Activated CD4-positive, alpha-beta T cell treated with anti-CD3 and anti-CD28 coated beads for 48 hours (primary cell): ENCODE measurements at places on chromosomes 13 and 19.

- no peak for DNase-seq
Observed at GRCh38 chr19:2588081-2588777, 112.3 kb downstream of the GADD45B start.

DNA sequence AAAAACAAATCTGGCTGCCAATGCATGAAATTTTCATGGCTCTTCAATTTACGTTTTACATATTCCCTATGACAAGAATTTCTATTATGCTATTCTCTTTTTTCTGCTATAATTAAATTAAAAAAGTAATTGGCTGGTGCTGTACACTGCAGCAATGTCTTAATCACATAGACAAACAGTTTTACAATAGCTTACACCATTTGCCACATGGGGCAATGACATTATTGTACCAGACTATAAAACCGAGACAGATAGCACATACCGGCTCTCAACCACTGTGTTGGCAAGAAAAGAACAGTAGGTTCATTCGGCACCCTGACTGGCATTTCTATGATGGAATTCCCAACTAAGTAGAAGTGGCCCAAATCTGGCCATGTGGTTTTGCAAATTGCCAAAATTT, 67.7 kb downstream of the DACH1 start:
- DNase-seq, result no peak

- no peak for DNase-seq
Observed at GRCh38 chr19:14871619-14872230, 14.2 kb downstream of the OR7A17 start.

- no peak for DNase-seq
Observed at GRCh38 chr13:43343645-43344044, 320.3 kb downstream of the DNAJC15 start.

DNA sequence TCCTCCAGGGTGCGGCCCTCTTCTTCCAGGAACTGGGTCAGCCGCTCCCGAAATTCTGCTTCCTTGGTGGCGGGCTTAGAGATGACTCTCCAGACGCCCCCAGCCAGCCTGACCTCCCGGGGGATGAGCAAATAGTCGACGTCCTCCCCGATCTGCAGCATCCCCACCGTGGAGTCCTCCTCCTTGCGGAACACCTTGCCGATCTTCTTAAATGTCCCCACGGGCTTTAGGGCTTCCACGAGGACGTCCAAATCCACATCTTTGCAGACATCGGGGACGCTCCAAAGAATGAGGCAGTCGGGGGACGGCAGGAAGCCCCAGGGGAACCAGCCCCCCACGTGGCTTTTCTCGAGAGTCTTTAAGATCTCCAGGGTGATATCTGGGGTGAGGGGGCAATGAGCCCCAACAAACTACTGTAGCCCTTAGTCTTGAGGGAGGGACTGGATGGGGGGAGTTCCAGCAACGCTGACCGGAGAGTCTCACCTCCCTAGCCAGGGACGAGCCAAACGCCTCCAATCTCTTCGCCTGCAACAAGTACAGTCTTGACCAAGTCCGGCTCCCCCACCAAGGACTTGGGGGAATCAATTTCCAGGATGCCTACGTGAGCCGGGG, 608 bp downstream of the CCDC8 start:
- no peak for DNase-seq

DNA sequence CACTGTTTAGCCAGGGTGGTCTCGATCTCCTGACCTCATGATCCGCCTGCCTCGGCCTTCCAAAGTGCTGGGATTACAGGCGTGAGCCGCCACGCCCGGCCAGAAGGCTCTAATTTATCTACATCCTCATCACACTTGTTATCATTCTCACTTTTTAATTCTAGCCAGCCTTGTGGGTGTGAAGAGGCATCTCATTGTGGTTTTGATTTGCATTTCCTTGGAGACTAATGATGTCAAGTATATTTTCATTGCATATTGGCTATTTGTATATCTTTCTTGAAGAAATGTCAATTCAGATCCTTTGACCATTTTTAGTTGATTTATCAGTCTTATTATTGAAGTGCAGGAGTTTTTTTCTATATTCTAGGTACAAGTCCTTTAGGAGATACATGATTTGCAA, 27.7 kb upstream of the HIF3A start:
- DNase-seq, result no peak

GRCh38 chr13:30340331-30341250, 33.2 kb upstream of the KATNAL1 start:
- no peak for DNase-seq

- no peak for DNase-seq
Observed at GRCh38 chr19:45137179-45137761, 23.5 kb downstream of the NKPD1 start.

DNA sequence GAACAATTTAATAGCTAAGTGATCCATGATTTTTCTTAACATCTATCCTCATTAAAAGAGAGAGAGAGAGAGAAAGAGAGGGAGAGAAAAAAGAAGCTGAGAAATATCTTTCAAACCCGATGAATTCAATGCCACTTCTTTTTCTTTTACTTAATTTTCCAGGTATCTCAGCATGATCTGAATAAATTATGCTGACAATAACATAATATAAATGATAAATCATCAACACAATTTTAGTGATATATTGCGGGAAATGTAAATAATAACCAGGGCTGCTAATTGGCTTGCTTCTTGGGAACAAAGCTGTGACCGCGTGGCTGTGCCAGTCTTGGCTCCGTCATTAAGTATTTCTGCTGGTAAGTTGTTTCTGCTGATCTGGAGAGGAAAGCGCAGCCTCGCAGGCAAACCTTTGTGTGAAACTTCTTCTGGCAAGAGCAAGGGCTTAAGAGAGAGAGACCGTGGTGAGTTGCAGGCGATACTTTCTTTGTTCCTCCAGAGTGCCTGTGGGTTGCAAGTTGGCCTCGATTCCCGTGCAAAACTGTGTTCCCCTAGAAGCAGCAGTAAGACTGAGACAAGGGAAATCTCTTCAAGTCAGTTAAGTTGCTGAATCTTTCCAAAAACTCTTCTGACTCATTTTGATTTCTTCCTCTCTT, 489.1 kb upstream of the TSHZ3 start:
- DNase-seq, result no peak

DNA sequence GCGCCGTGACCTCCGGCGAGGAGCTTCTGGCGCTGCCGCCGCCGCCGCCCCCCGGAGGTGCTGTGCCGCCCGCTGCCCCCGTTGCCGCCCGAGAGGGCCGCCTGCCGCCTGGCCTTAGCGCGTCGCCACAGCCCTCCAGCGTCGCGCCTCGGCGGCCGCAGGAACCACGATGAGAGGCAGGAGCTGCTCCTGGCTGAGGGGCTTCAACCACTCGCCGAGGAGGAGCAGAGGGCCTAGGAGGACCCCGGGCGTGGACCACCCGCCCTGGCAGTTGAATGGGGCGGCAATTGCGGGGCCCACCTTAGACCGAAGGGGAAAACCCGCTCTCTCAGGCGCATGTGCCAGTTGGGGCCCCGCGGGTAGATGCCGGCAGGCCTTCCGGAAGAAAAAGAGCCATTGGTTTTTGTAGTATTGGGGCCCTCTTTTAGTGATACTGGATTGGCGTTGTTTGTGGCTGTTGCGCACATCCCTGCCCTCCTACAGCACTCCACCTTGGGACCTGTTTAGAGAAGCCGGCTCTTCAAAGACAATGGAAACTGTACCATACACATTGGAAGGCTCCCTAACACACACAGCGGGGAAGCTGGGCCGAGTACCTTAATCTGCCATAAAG, 4.8 kb downstream of the PDX1 start:
- DNase-seq, result no peak

- DNase-seq, result peak; percentile 55
Observed at GRCh38 chr13:26011996-26012821, 39.6 kb downstream of the SHISA2 start.

GRCh38 chr19:5542665-5543064, 25.1 kb downstream of the TINCR start:
- no peak for DNase-seq

DNA sequence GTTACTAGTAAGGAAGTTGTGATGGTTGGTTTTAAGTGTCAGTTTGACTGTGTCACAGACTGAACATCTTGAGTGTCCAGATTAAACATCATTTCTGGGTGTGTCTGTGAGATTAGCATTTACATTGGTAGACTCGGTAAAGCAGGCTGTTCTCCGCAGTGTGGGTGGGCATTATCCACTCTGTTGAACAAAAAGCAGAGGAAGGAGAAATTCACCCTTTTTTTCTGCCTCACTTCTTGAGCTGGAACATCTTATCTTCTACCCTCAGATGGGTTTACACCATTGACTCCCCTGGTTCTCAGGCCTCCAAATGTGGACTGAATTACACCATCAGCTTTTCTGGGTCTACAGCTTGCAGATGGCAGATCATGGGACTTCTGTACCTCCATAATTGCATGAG, 63.7 kb upstream of the ZDHHC20 start:
- DNase-seq, result no peak

DNA sequence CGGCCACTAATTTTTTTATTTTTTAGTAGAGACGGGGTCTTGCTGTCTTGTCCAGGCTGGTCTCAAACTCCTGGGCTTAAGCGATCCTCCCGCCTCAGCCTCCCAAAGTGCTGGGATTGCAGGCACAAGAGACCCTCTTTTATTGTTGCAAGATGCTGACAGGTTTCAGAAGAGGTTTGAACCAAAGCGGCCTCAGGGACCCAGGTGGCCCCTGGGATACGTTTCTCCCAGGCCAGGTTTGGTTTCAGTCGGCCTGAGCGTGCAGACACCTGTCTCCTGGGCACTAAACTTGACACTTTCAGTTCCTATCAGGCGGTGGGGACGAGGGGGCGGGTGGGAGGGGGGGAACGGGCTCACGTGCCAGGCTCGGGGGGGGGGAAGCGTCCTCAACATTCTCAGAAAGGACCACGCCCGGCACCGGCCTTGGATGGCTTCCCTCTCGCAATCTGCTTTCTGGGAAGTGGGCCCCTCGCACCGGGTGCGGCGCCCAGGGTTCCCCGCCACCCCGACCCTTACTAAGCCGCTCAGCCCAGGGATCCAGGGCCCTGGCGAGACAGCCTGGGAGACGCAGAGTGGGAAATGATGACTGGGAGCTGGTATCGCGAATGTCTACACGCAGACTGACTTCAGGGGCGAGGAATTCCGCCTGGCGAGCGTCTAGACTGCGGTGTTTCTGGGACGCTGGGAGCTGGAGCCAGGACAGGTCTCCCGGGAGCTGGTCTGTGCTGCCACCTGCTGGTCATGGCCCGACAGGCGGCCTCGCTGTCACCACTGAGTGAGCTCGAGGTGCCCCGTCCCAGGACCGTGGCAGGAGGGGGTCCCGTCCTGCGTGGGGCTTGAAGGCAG, 91.6 kb downstream of the GNG7 start:
- DNase-seq, result peak; percentile 92
